Motor neuron (in vitro differentiated cells): ENCODE measurements at places on chromosomes 13 and 19.

GRCh38 chr13:75021151-75021550 is 460.8 kb downstream of the TBC1D4 start:
- ATAC-seq = no peak

- ATAC-seq = no peak
Observed at GRCh38 chr19:40078377-40078776, 12.4 kb downstream of the ZNF780A start.

- peak; percentile 85 for ATAC-seq
Observed at GRCh38 chr13:106527826-106528225, 7.6 kb downstream of the EFNB2 start.

DNA sequence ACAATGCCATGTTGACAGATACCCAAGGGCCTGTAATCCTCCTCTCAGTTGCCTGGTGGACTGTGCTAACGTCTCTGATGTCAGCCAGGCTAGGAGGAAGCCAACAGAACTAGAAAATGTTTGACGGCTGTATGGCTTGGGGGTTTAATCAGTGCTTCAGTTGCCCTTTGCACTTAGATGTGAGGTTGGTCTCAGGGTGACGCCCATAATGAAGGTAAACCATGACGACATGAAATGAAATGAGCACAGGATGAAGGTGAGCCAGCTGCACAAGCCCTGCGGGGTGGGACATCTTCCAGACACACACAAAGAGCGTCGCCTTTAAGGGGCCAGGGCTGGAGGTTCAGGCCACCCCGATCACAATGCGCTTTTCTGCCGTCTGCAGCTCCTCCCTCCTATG is 127.2 kb downstream of the CRYL1 start:
- ATAC-seq = no peak
